Activated T-cell treated with anti-CD3 and anti-CD28 coated beads for 4 hours (primary cell): ENCODE measurements at places on chromosomes 6 and 20.

DNA sequence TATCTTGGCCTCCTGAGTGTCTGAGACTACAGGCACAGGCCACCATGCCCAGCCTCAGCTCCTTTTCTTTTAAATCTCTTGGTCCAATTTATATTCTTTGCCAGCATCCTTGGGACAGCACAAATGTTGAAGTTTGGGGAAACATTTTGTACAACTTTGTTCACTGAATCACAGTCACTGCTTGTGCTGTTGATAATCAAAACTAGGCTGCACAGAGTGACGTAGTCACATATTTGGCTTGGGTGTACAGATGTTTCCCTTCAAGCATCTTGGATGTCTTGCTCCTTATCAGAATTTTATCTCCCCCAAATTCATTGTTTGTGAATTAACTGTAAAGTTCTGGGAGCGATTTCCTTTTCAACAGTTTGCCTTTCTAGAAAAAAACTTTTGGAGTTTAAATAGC is 17.9 kb downstream of the CARMIL1 start:
- no peak for DNase-seq

GRCh38 chr6:37818536-37819176 is 871 bp upstream of the ZFAND3 start:
- peak; percentile 93 for DNase-seq

GRCh38 chr20:47691625-47692024 is 93.7 kb downstream of the SULF2 start:
- DNase-seq: no peak

DNA sequence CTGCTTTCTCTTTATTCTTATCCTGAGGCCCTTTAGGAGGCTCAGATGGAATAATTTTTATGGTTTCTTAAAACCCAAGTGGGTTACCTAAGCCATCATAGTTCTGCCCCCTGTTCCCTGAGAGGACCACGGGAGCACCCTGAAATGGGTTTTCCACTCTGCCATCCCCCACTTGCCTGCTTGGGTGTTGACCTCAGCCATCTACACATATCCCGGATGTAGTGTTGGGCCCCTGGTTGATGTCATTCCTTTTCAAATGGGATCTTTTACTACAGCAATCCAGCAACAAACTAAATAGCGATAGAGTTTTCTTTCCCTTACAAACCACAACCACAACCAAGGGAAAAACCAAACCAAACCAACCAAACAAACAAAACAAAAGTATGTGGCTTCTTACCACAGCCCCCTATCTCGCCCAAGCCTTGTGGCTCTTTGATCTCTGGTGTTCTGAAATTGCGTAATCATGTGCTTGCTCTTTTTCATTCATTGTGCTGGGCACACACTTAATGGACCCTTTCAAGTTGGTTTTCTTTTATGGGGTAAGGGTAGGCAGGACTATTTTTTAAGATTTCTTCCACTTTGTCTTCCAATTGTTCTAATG is 154.9 kb downstream of the ESR1 start:
- no peak for DNase-seq

- no peak for DNase-seq
Observed at GRCh38 chr20:19921284-19921793, 95.8 kb upstream of the NAA20 start.

- no peak for DNase-seq
Observed at GRCh38 chr6:98941319-98941718, 6.4 kb downstream of the FBXL4 start.

DNA sequence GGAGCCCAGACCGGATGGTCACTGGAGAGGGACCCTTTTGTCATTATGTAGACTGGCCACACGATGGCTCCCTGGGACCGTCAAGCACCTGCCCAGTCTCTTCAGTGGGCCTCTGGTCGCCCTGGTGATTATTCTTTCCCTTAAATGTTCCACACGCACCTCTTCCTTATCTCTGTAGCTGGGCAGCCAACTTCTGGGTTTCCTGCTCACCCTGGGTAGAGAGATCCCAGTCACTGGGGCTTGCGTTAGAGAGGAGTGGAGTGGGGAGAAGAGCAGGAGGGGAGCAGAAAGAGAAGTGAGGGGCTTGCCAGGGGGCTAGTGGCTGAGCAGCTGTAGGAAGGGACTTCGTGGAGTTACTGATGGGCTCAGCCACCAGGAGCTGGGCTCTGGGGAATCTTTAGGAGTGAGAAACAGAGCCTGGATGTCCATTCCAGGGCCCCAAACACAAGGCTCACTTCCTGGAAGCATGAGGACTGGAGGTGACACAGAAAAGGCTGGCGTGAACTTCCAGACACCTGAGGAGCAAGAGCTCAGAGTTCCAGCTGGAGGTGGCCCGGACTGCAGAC is 150.1 kb downstream of the DHX35 start:
- DNase-seq: no peak

- no peak for DNase-seq
Observed at GRCh38 chr6:13494137-13494536, 6.7 kb upstream of the GFOD1 start.

- no peak for DNase-seq
Observed at GRCh38 chr6:155196911-155197310, 66.9 kb upstream of the CLDN20 start.

DNA sequence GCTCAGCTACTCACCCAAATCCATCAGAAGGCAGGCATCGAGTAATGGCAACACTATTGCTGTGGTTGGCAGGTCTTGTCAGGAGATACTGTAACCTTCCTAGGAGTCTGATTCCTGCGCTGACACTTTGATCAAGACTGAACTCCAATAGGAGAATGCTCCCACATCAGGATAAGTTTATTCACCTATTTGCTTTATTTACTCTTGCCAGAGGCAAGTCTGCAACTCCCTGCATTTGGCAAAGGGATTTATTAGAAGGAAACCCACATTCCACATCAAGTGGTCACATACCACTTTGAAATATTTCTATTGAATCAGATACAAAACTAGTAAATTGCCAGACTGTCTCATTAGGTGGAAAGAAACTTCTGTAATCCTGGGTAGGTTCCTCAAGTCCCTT is 43.5 kb downstream of the ZFAND3 start:
- DNase-seq: no peak

DNA sequence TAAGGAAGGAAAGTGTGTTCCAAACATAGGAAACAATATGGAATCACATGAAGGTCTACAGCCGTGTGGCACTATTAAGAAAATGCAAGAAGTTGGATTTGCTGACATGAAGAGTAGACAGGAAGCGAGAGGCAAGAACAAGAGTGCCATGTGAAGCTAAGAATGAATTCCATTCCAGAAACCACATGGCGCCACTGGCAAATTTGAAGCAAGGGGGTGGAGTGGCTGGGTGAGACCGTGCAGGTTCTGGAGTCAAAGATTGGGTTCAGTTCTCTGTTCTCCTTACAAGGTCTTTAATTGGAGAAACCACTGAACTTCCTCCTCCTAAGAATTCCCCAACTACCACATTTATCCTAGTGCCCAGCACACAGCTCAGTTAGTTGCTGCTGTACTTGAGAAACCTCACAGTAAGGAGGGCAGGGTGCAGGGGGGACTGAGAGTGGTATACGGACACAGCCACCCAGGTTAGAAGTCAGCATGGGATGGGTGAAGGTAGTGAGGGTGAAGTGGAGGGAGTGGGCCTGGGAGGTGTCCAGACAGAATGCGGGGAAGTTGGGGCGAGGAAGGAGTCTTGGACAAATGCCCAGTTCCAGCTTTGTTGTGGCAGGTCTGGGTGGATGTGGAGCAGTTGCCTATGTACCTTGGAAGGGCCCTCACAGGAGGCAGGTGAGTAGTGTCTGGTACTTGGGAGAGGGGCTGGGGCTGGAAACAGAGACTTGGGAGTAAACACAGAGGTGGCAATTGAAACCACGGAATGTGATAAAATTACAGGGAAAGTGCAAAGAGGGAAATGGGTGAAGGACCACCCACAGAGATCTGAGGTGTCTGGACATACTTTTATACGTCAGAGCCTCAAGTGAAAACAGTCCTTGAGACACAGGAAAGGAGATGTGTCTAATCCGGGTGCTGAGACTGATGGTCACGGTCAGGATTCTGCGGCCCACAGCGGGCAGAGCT is 14.3 kb downstream of the LYRM4 start:
- no peak for DNase-seq

GRCh38 chr6:149363154-149363553 is 36.9 kb upstream of the SUMO4 start:
- no peak for DNase-seq

DNA sequence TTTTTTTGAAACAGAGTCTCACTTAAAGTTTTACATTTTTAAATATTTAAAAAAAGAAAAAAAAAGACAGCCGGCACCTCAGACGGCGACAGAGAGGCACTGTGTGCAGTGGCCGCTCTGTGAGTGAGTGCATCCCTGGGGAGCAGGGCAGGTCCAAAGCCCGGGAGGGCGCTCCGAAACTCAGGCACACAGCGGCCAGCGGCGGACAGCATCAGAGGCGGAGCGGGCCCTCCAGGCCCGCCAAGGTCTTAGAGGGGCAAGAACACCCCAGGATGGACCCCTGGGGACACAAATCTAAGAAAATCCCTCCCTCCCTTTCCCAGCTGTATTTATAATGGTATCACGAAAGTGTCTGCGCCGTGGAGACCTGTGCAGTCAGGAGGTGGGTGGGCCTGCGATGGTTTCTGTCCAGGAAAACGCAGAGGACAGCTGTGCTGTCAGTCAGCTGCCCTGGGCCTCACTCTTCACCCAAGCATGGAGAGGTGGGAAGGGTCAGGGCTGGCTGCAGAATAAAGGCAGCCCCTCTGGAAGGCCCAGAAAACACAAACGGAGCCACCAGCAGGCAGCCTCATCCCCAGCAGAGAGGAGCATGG is 43.8 kb downstream of the TAF4 start:
- DNase-seq: no peak

GRCh38 chr6:12034837-12035236 is 22.7 kb downstream of the HIVEP1 start:
- DNase-seq: no peak

DNA sequence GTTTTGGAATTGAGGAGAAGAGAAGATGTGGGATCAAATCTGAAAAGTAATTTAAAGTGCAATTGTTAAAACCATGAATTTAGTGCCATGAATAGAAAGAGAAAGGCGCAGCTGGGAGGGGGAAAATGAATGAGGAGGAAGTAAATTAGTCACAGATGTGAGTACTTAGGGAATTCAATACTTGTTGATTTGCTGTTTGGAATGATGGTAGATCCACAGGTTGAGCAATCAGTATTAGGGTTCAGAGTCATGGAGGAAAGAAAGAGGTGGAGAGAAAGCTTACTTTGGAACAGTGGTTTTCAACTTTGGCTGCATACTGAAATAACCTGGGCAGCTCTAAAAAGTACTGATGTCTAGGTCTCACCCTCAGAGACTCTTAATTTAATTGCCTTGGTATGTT is 229.7 kb upstream of the ASCC3 start:
- no peak for DNase-seq

- no peak for DNase-seq
Observed at GRCh38 chr6:87366072-87366827, 21.6 kb downstream of the C6orf163 start.

GRCh38 chr6:146548898-146549374 is 5.3 kb downstream of the RAB32 start:
- DNase-seq: no peak

- DNase-seq: no peak
Observed at GRCh38 chr20:1827974-1828785, 67.0 kb upstream of the SIRPA start.

- DNase-seq: no peak
Observed at GRCh38 chr20:326645-327185, 1.4 kb downstream of the SOX12 start.

- DNase-seq: no peak
Observed at GRCh38 chr20:19943061-19943521, 74.1 kb upstream of the NAA20 start.
